Stimulated activated CD8-positive, alpha-beta memory T cell treated with anti-CD3 and anti-CD28 coated beads, Interleukin-4, amount 100 ng/mL, for 24 hours (primary cell): ENCODE measurements at places on chromosomes 11 and 22.
A peak's percentile ranks its signal among the peaks of the same experiment; 100 is the strongest.

DNA sequence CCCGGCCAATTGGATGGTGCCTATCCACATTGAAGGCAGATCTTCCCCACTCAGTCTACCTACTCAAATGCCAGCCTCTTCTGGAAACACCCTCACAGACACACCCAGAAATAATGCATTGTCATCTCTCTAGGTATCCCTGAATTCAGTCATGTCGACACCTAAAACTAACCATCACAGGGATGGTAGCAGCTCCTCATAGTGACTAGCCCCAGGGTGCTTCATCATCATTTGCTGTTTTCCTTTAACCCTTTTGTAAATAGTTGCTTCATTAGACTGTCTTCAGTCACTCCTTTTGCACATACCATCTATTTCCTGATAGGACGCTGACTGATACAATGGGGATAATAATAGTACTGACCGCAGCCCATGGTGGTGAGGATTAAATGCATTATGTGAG is 18.8 kb upstream of the AMOTL1 start:
- no peak for DNase-seq

DNA sequence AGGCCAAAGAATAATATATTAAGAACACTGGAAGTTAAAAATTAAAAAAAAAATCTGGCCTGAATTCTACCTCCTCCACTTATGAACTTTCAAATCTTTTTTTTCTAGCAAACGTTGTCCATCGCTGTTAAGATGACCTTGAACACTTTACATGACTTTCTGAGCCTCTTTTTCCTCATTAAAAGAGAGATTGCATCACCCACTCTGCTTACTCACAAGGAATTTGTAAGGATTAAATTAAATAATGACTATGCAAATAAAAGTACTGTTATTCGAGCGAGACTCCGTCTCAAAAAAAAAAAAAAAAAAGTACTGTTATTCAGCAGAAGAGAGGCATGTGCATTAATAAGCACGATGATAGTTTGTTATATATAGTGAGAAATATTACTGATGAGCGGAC is 285.1 kb upstream of the CCDC90B start:
- DNase-seq, result no peak

GRCh38 chr11:32280339-32280738 is 155.0 kb downstream of the WT1 start:
- DNase-seq, result no peak

- DNase-seq, result no peak
Measured at GRCh38 chr11:46331282-46331984, 15.8 kb upstream of the DGKZ start.

DNA sequence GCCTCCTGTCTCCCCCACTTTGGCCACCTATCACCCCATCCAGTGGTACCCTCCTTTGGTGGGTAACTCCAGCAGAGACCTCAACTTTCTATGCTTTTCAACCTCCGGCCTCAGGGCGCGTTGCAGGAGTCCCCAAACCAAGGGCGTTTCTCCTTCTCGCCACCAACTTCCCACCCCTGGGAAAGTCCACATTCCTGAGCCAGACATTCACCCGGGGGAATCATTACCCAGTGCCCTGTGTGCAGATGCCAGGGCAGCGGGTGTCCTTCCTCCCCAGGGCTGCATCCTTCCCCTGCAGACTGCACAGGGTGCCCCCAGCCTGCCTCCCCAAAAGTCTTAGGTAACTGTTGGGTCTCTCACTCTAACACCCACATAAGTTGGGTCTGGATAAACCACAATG is 26.4 kb downstream of the MYEOV start:
- no peak for DNase-seq

- DNase-seq, result no peak
Measured at GRCh38 chr11:62556875-62557631, 10.4 kb upstream of the AHNAK start.

- DNase-seq, result no peak
Measured at GRCh38 chr22:40487663-40488249, 117.4 kb downstream of the SGSM3 start.

- DNase-seq, result no peak
Measured at GRCh38 chr11:83971063-83971462, 684.9 kb upstream of the CCDC90B start.

DNA sequence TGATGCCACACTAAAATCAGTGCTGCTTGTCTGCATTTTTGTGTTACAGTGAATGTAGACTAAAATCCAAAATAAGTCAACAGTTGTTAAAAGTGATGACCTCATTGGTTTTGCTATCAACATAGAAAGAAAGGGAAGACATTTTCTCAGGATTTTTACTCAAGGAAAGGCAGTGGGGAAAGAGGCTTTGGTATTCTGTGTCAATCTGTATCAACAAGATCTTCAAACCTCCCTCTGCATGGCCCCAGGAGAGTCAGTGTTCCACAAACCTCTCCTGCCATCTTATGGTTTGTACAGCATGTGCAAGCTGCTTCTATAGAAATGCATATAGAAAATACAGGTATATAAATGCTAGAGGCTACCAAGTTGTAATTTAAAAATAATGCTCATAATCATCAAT is 13.8 kb upstream of the OR51M1 start:
- no peak for DNase-seq

DNA sequence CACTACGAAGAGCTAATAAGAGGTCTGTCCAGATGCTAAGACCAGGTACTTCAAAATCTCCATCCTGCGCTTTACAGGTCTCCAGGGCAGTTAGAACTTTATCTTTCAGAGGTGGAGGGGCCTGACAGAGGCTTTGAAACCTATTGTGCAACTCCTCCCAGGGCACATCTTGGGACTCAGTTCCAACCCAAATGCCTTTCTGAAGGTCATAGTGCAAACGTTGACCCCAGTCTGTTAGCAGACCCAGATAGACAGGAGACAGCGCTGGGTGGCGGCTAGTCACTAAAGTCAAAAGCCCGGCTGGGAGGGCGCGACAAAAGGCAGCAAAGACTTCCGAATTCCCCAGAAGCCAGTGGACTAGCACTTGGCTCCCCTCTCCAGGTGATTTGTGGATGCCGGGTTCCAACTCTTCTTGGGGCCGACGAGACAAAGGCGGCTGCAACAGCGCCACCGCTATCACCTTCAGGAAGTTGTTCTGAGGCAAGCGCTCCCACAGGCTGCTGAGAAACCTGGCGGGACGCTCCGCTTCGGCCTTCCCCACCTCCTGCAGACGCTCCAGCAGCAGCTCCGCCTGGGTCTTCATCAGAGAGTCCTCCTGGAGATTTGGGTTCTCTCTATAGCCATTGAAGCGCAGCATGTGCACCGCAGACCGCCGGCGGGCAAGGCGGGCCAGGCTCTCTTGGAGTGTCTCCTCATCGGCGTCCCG is 728 bp downstream of the FANCF start:
- no peak for DNase-seq

GRCh38 chr22:36981247-36981775 is 37.9 kb downstream of the TST start:
- no peak for DNase-seq

DNA sequence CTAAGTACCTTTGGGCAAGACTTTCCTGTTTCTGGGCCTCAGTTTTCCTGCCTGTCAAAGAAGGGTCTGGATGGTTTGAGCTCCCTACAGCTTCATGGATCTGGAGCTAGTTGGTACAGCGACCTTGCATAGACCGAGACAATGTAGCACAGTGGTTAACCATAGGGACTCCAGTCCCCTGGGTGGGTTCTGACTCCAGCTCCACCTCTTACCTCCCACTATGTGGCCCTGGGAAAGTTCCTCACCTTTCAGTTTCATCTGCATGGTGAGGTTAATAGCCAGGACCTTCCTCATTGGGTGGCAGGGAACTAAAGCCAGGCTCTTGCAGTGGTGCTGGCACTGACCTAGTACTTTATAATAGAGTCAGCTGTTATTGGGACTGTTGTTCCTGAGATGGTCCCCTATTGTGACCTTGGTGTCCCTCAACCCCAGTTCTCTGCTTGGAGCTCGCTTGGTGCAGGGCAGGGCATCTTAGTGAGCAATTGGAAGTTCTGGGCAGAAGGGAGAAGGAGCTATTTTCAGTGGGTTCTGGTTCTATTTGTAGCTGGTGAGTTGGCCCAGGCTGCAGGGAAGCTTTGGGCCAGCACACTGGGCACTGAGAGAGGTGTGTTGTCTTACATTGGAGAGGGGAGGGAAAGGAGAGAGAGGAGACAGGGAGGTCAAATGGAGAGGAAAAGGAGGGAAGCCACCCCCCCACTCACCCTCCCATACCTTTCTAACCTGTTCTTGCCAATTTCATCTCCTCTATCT is 10.7 kb upstream of the MTMR3 start:
- no peak for DNase-seq

GRCh38 chr11:92875473-92875872 is 94.0 kb upstream of the MTNR1B start:
- no peak for DNase-seq

DNA sequence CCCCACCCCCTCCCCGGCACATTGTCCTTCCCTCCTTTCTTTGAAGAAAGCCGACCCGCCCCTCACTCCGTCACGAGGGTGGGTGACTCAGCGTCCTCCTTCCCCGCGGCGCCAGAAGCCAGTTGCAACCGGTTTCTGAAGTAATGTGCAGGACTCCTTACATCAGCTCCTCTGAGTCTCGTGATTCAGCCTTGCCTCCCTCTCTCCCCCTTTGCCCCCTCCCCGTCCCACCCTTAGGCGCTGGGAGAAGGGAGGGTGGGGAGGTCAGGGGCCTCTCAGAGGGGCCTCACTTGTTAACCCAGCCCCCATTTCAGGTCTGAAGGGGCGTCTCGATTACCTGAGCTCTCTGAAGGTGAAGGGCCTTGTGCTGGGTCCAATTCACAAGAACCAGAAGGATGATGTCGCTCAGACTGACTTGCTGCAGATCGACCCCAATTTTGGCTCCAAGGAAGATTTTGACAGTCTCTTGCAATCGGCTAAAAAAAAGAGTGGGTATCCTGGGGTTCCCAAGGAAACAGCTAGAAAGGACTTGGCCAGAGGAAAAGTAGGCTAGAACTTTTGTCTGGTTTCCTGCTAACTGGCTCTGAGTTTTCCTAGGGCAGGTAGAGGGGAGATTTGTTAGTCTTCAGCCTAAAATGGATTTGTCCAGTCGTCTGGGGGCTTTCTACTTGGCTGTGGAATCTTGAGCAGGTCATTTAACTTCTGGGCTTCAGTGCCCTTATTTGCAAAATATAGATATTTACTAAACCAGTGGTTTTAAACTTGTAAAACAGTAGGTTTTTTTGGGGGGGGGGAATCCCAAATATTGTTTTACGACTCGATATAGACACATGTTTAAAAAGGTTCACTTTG is 1.1 kb downstream of the SLC3A2 start:
- DNase-seq, result peak; percentile 93

- no peak for DNase-seq
Measured at GRCh38 chr22:24109649-24110048, 71.6 kb upstream of the SUSD2 start.

- no peak for DNase-seq
Measured at GRCh38 chr11:71322861-71323582, 70.6 kb upstream of the SHANK2 start.

DNA sequence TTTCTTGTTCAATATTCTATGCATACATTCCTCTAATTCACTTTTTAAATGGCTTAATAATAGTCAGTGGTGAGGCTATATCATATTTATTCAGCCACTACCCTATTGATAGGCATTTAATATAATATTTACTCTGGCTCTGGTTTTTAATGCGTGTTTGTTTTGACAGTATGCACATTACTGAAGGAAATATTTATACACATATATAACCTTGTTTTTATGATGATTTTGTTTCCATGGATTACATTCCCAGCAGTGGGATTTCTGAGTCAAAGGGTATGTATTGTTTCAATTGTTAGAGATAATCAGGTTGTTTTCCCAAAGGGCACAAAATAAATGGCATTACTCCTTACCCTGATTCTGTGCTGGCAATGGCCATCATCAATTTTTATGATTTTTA is 105.8 kb downstream of the UVRAG start:
- DNase-seq, result no peak

DNA sequence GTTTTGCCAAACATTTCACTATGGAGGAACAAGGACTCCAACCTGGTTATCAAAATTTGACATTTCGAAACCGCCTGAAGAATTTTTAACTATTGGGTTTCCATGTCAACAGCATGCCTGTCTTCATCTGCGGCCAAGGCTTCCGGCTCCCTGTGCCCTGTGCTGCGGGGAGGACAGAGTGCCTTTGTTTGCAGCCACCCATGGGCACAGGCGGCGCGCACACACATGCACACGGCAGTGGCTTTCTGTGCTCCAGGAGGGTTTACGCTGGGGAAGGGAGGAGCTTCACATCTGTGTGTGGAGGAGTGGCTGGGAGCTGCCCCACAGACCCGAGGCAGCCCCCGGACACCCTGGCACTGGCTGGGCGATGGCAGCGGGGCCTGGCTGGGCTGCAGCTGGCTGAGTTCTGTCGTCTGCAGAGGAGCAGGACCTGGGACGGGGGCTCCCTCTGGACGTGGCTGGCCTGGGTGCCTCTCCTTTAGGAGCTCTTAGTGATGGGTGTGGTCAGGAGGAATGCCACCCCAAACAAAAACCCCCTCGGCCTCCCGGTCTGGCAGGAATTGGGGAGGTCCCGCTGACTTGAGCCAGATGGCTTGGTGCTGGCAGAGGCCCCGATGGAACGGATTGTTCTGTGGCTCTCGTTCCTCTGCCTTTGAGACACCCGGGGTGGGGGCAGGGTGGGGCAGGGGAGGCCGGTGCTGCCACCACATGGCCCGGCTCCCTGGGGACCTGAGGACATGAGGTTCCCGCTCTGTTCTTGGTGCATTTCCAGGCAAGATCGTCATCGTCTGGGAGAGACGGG is 1290.9 kb downstream of the BRD1 start:
- no peak for DNase-seq

DNA sequence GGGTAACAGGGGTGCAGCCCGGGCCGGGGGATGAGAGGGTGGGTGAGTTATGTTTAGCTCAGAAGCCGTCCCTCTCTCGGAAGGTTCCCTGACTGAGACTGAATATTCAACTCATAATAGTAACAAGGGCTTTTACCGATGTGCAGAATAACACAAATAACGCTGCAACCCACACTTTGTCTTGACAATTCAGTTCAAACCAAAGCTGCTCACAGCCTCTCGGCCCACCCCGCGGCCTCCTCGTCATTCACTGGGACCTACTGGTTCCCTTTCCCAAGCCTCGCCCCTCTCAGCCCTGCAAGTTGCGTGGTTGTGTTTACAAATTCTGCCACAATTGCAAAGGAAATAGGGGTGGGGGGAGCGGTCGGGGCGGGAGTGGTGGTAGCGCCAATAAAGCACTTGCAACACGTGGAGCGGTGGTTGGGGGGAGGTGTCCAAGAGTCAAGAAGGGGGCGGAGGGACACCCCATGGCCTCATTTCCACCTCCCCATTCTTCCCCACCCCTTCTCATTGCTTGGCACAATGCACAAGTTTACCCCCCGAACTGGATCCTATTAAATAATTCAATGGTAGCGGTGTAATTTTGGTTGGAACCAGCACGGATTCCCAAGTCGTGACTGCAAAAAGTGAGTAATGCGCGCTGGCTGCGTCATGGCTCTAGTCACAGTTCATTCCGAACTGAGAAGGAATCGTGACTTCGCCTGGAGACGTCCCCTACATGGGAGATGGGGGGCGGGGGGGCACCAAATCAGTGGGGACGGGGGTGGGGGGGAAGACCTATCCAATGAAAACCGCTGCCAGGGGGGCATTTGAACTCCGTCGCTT is 102.0 kb upstream of the HSD17B12 start:
- no peak for DNase-seq

- no peak for DNase-seq
Measured at GRCh38 chr11:128764424-128765095, 70.7 kb downstream of the FLI1 start.
